ENCODE measurements at places on chromosomes 3 and 15.
A peak's percentile ranks its signal among the peaks of the same experiment; 100 is the strongest.

GRCh38 chr15:86121568-86122225 is 42.0 kb downstream of the AGBL1 start:
- no peak for DNase-seq

- DNase-seq = no peak
These were observed 62.4 kb upstream of the PCSK6 start for GRCh38 chr15:101551696-101552591.

DNA sequence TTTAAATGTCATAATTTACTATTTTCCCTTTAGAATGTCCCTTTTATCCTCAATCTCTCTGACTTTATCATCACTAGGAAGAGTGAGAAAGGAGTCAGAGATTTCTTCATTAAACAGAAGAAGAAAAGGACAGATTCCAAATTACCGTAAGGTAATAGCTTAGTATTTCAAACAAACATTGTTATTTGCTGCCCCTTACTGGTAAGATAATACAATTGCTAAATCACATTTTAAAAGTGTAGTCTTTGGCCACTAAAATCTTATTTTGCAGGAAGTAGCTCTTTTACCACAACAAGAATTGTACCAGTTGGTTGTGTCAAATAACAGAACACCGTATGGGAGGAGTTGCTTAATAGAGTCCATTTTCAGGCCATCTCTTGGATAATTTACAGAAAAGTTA is 53.7 kb downstream of the CGGBP1 start:
- peak; percentile 3 for DNase-seq

GRCh38 chr3:57078344-57078634 is 17.8 kb downstream of the SPATA12 start:
- peak; percentile 48 for DNase-seq

GRCh38 chr3:155015776-155016436 is 64.2 kb upstream of the MME start:
- no peak for DNase-seq

Measured in DMS79 (cell line).